ENCODE measurements at places on chromosomes 6 and 20. TPM values are rescaled to one million over a fixed set of nuclear protein-coding genes. Genes with fewer than 3 reads are reported as not detected.

Gene HDGFL1
- not detected for total RNA-seq

Gene CYP24A1
- total RNA-seq: not detected

Gene C2
- 2.2 TPM for total RNA-seq

Gene CTNNBL1
- total RNA-seq: 29.4 TPM

Gene BTNL2
- not detected for total RNA-seq

Gene HLA-DRB1
- not detected for total RNA-seq

Gene CGAS
- 6.0 TPM for total RNA-seq

Gene FHL5
- 0.18 TPM for total RNA-seq

Gene TOX2
- 9.2 TPM for total RNA-seq

Gene PLEKHG1
- 6.5 TPM for total RNA-seq

Gene WFDC9
- total RNA-seq: not detected

Gene TAP2
- total RNA-seq: 4.5 TPM

Gene PTPRT
- total RNA-seq: 0.16 TPM

Gene ARFGEF3
- 0.32 TPM for total RNA-seq

Gene SLPI
- not detected for total RNA-seq

Measured in cardiac atrium fibroblast (primary cell).